ENCODE measurements at places on chromosomes 11 and 22.

DNA sequence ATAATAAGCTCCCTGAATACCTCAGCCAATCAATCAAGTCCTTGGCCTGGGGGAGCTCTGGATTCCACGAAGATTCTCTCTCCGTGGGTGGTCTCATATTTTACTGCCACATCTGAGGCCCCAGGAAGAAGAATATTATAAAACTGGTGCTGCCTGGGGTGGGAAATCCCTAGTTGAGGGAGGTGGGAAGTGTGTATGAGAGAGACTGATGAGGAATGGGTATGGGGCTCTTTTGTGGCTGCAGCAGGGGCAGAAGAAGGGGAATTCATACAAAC lies 71.5 kb downstream of the SYN3 start:
- no peak for DNase-seq

DNA sequence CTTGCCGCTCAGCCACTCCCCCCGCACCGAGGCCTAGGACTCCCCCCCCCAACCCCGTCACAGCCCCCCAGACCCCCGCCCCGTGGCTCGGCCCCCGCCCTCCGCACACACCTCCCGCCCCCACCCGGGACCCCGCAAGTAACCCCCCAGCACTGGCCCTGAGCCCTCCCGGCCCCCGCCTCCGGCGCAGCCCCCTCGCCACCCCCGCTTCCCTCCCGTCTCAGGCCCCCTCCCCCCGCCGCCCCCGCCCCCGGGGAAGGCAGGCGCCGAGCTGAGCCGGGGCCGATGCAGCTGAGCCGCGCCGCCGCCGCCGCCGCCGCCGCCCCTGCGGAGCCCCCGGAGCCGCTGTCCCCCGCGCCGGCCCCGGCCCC lies 1.5 kb downstream of the SHANK3 start:
- no peak for DNase-seq

- no peak for DNase-seq
Measured at GRCh38 chr11:87295237-87295636, 257.5 kb downstream of the TMEM135 start.

- no peak for DNase-seq
Measured at GRCh38 chr11:15774388-15774939, 581.9 kb downstream of the SOX6 start.

- no peak for DNase-seq
Measured at GRCh38 chr11:61480261-61480993, 28.1 kb upstream of the LRRC10B start.
